ENCODE measurements at places on chromosomes 11 and 22. TPM values are rescaled to one million over a fixed set of nuclear protein-coding genes. Genes with fewer than 3 reads are reported as not detected.

- no peak for DNase-seq
These were observed 119.0 kb downstream of the SLC17A6 start for GRCh38 chr11:22456993-22457762.

DNA sequence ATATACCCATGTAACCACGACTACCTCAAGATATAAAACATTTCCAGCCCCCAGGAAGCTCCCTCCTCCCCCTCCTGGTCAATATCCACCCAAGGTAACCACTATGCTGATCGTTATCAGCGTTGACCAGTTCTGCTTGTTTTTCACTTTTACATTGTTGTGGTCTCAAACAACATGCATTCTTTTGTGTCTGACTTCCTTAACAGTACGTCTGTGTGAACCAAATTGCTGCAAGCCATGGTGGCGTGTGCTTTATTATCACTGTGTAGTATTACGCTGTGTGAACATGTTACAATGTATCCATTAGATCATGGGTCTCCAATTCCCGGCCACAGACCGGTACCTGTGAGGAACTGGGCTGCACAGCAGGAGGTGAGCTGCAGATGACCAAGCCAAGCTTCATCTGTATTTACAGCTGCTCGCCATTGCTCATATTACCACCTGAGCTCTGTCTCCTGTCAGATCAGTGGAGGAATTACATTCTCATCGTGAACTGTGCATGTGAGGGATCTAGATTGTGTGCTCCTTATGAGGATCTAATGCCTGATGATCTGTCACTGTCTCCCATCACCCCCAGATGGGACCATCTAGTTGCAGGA lies 15.5 kb upstream of the GRK3 start:
- DNase-seq = no peak

- no peak for DNase-seq
These were observed 111.2 kb downstream of the PTPRJ start for GRCh38 chr11:48091426-48092102.

DNA sequence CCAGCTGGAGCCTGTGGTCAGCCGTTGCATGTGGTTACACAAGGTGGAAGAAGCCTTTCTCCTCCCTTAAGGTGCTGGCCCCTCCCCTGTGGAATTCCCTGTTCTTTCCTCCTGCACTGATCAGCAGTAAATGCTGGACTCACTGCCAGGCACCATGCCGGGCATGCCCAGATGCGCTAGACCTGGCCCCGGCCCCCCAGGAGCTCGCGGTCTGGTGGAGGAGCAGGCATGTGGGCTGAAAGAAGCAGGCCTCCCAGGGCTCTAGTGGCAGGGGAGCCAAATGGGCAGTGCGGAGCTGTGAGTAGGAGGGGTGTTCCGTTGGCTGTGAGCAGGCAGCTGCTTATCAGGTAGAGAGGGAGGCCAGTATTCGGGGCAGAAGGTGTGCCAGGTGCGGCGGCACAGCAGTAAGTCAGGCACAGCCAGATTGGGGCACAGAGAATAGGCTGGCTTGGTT lies 10.2 kb downstream of the DGKZ start:
- DNase-seq = no peak

- no peak for DNase-seq
These were observed 1.3 kb upstream of the C1QTNF5 start for GRCh38 chr11:119342023-119342300.

DNA sequence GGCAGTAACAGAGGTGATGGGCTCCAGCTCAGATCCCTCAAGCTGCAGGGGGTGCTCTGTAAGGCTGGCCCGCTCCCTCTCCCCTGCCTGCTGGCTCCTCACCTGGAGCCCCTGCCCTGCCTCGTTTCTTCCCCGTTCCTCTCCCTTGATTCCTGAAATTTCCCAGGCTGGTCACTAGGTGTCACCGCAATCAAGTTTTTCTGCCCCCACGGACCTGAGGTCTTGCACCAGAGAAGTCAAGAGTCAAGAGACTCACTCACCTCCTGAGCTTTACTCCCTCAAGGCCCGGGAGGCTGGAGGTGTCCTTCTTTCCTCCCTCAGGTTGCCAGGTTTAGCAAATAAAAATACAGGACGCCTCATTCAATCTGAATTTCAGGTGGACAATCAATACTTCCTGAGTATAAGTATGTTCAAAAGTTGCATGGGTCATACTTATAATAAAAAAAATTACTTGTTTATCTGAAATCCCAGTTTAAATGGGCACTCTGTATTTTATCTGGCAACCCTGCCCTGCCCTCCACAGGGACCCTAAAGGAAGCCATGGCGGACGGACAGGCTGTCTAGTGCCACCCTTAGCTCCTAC lies 69.2 kb downstream of the SCUBE1 start:
- DNase-seq = no peak

DNA sequence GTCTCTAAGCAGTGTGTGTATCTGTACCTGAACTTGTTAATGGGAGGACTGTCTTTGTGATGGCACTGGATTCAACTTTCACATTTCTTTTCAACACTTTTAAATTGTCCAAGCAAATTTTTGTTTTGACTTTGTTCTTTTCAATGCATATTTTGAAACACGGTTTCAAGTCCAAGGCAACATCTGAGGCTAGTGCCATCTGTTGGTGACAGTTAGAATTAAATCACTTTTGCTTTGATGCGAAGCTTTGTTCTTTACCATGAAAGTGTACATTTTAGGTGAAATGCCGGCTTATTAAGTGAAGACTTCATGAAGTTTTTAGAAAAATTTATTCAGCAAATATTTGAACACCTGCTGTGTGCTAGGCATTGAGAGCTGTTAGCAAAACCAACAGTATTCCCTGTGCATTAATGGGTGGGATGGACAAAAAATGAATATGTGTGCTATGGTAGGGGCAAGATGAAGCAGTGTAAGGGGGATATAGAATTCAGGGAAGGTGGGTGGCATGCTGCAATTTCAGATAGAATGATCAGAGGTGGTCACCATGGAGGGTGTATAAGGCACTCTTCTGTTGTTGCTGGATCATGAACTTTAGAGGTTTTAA lies 70.2 kb downstream of the DDX10 start:
- no peak for DNase-seq

GRCh38 chr11:66686100-66686785 lies 8.6 kb upstream of the RBM4B start:
- no peak for DNase-seq

- DNase-seq = peak; percentile 68
These were observed at the start of gene BID for GRCh38 chr22:17774206-17774925. Gene BID, minus strand, starts transcription at chr22:17774469. Its CDS starts 24,353 bp downstream, at chr22:17750116.

- DNase-seq = no peak
These were observed 90.5 kb upstream of the XKR3 start for GRCh38 chr22:16915701-16916100.

DNA sequence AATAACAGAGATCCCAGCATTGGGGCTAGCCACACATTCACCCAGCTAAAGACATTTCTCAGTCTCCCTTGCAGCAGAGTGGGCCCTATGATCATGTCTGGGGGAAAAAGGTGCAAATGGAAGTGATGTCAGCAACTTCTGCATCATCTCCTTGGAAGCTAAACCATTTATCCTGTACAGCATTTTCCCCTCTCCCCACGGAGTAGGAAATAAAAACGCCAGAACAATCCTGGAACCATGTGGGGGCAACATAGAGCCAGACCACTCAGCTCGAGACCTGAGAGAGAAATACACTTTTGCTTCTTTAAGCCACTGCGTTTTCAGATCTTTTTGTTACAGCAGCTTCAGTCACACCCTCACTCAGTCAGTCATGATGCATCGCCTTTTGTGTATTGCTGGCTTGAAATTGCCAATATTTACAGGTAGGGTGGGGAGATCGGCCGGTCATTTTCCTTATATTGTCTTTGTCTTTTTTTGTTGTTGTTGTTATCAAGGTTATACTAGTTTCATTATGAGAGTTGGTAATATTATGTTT lies 9.1 kb upstream of the RAC2 start:
- peak; percentile 12 for DNase-seq

DNA sequence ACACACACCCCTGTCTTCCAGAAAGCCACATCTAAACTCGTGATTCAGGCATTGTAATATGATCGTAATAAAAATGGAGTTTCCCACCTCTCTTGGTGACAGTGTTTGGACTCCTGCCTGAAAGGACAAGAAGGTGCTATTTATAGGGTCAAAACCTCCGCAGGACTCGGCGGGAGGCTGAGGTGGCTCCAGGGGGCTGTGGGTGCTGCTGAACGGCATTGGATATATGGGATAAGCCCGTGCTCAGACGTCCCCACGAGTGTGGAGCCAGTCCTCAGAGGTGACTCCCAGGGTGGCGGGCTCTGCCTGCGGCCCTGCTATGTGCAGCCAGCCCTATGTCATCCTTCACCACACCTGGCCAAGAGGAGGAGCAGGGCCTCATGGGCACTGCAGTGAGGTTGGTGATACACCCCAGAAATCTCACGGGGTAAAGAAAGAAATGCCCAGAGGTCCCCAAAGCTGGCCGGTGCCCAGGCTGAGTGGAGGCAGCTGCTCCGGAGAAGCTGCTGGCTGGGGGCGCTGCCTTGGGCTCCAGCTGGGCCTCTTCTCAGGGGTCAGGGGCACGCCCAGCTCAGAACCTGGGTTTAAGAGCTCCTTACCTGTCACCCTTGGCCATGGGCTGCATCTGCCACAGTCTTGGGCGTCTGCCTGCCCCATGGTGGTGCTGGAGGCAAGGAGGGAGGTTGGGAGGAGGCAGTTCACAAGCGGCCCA lies 5.1 kb upstream of the OSBPL5 start:
- DNase-seq = peak; percentile 74

- DNase-seq = no peak
These were observed 183.0 kb downstream of the CEP164 start for GRCh38 chr11:117510646-117511045.

DNA sequence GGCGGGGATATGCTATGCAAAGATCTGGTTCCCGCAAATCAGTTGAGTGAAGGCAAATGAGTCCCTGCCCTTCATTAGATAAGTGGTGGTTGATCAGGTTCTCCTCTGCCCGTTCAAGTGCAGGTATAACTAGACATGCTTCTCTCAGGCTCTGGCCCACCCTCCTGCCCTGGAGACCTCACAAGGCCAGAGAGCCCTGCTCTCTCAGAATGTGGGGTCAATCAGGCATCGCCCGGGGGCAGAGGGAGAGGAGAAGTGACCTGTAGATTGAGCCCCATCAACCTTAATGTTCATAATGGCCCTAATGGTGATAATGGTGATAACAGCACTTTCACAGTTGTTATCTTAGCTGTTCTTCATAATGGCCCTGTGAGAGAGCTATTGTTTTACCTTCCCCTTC lies 224.3 kb downstream of the DSCAML1 start:
- no peak for DNase-seq

The RAG2 gene
- total RNA-seq = not detected

The ZNF215 gene
- total RNA-seq = 2.0 TPM

The LDHAL6A gene
- total RNA-seq = not detected

The MAP4K2 gene
- total RNA-seq = 10.7 TPM

The HIKESHI gene
- total RNA-seq = 29.4 TPM

The KLHL35 gene
- 1.3 TPM for total RNA-seq

The RBM4B gene
- total RNA-seq = 16.5 TPM

The DDIAS gene
- total RNA-seq = 0.49 TPM
